ENCODE measurements at places on chromosomes 2 and 18.

- ATAC-seq = peak; percentile 97
Observed at GRCh38 chr2:96760036-96760985, at the start of gene CNNM4. Gene CNNM4 (plus strand): TSS chr2:96760902. CDS start chr2:96761000, 98 bp downstream.

GRCh38 chr2:48467637-48468036 is 62.3 kb upstream of the STON1 start:
- ATAC-seq = no peak

GRCh38 chr2:175612280-175612679 is 389.8 kb downstream of the LNPK start:
- ATAC-seq = no peak

GRCh38 chr2:107380912-107381311 is 445.8 kb upstream of the RGPD4 start:
- no peak for ATAC-seq

DNA sequence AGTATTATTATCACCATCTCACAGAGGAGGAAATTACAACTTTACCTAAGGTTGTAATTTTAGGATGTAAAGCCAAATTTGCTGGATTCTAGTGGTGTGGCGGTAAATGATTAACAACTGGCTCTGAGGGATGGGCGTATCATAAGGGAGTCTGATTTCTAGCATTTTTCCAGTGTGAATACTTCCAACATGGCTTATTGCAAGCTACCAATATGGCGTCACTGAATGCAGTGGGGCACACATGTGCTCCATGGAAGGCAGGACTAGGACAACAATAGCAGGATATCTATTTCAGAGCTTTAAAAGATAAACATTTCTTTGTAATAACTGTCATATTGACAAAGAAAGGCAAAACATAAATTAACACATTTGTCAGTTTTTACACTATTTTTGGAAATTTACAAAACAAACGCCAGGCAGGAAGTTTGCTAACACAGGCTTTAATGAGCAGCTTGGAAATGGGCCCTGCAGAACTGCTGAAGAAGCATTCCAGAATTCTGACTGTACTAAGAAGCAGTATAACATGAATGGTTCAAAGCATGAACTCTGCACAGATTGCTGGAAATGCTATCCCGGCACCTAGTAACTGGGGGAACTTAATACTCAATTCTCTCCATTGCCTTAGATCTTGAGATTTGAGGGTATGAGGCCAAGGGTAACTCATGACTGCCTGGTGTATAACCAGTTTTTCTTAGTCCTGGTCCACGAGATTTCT is 439.3 kb upstream of the MAP2 start:
- ATAC-seq = no peak

- ATAC-seq = no peak
Observed at GRCh38 chr2:74008761-74009395, 24.2 kb downstream of the TET3 start.

DNA sequence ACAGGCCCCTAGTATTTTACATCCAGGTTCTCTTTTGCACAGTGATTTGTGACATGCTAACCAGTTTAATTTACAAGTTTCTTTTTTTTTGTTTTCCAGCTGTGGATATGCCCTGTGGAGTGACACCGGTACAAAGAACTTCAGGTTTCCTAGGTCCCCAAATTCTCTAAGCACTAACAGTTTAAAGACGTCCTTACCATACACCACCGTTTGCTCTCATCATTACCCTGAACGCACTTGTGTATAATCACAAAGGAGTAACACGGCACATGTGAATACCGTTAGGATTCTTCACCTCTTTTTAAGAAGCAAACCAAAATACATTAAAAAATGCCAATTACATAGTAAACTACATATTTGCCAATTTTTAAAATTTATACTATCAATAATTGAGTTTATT is 853 bp downstream of the LANCL1 start:
- no peak for ATAC-seq

DNA sequence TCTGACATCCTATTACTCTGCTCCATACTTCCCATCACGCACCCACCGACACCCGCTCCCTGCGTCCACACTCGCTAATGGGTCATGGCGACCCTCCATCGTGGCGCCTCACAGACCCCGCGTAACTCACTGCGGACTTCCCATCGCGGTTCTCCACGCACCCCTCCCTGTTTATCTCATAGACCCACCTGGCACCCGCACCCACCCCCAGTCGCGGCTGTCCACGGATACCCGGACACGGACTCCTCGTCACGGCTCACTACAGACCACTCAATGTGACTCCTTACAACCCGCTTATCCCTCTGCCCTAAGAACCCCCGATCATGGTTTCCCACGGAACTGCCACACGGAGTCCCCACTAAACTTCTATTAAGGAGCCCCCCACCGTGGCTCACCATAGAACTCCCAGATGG is 458 bp downstream of the CXXC1 start:
- no peak for ATAC-seq

DNA sequence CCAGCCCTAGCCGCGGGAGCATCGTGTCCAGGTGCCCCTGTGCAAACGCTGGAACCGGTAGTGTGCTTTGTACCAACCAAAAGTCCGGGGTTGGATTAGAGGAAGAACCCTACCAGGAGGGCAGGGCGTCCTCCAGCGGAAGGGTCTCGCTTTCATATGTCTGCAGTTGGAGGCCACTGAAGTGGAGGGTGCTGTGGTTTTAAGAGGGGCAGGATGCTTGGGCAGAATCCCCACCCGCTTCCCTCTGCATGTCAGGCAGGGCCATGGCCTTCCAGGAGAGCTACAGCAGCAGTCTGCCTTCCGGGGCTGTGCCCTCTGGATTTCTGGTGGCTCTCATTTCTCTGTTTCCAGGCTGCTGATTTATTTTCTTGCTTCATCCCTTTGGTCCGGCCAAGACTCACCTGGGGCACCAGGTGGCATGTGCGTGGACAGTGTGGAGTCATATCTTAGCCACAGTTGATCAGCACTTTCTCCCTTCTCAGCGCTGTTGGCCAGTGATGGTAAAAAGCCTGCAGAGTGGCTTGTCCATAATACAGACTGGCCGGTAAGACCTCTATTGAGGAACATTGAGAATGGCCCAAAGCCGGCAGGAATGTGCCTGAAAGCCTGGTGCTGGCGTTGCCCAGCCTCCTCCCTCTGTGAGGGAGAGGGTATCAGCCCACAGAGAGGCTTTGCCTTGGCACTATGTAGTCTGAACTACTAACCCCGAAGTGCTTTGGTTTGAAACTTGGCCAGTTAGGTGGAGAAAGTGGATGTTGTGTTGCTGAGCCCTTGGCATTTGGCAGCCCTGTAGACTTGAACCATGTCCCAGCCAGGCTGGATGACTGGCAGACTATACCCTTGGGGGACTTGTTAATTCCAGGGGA is 1.8 kb downstream of the AGAP1 start:
- ATAC-seq = no peak

DNA sequence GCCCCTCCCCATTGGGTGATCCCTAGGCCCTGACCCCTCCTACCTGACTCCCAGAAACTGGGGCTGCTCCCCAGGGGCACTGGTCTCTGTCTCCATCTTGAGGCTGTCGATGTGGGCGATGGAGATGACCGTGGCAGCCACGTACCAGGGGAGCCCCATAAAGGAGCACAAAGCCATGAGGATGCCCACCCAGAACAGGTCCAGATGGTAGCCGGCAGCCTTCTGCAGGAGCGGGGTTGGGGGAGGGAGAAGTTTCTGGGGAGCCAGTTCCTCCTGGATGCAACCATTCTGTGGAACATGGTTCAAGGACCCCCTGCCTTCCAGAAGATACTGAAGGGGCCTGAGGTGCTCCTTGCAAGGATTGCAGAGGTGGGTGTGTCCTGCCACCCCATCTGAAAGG is 34.0 kb downstream of the MTHFD2 start:
- ATAC-seq = no peak

GRCh38 chr18:49572611-49573345 is 10.9 kb downstream of the LIPG start:
- ATAC-seq = no peak

DNA sequence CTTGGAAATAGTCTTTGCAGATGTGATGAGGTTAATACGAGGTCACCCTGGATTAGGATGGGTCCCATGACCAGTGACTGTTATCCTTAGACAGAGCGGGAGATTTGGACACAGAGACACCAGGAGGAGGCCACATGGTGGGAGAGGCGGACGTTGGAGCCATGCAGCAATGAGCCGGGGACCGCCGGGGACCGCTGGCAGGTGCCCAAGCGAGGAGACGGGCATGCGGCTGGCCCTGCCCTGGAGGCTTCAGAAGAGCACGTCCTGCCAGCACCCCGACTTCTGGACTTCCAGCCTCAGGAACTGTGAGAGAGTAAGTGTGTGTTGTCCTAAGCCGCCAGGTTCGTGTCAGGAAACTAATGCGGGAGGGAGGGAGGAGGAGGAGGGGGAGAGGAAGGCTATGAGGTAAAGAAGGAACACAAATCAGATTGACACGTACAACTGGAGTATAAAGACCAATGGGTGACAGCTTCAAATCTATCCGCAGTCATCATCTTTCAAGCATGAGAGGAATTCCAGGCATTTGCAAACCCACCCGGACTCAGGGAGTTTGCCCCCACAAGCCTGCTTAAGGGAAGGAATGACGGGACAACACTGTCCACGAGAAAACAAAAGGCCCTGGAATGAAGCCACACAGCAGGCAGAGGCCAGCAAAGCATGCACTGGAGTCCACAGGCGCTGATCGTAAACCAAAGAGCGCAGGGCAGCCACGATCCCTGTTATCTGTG is 11.6 kb upstream of the BOK start:
- no peak for ATAC-seq

GRCh38 chr2:170227951-170228350 is 50.0 kb downstream of the MYO3B start:
- no peak for ATAC-seq

DNA sequence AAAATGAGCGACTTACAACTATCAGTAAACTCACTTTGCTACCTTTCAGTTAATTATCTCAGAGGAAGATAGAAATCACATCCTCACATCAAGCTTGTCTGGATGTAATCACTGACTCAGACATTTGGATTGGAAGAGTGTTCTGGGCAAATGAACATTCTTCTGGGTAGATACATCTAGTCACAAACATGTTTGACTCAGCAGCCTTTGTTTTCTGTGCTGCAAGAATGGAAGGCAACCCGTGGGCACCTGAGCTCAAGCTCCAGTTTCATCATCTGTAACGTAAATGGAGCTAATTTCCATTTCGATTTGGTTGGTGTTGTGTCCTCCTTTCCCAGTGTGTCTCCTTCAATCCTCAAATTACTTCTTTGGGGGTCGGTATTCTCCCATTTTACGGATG is 58.5 kb downstream of the ACAA2 start:
- ATAC-seq = no peak

DNA sequence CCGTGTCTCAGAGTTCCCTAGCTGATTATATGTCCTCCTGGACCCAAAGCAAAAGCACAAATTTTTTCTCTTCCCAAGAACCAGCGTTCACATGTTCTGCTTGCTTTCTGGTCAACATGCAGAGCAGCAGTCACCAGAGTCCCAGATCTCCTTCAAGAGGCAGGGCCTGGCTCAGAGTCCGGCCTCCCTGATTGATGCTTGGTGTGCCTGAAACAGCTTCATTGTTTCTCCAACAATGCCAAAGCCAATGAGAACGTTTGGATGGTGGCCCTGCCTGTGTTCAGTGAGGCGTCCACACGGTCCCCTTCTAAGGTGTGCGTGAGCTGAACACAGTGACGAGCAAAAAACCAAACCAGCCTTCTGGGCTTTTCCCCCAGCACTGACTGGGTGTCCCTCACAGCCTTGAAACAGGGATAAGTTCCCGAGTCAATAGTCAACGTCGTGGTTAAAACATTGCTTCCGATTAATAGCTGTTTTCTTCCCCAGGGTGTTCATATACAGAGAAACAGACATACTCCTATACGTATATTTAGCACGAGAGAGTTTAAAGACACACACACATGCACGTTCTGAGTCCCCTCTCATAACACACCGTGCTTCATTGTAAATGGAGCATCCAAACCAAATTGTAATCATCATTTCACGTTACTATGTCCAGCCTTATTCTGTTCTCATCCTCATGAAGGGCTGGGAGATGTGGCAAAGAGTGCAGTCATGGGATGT is 19.3 kb upstream of the POU3F3 start:
- no peak for ATAC-seq

- ATAC-seq = no peak
Observed at GRCh38 chr2:145910416-145910815, 1390.5 kb upstream of the ZEB2 start.

DNA sequence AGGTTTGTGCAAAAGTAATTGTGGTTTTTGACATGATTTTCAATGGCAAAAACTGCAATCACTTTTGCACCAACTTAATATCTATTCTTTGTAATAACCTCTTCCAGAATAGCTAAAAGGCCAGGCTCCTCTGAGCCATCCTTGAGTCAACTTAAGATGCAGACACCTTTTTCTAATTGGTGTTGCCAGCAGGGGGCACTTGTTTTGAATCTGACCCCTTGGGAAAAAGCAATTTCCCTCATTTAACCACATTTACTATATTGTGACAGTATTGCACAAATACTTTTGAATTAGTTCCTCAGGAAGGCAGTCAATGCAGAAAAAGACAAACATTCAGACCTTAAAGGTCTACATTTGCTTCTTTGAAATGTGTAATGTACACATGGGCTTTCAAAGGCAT is 78.6 kb upstream of the GALNT5 start:
- no peak for ATAC-seq

DNA sequence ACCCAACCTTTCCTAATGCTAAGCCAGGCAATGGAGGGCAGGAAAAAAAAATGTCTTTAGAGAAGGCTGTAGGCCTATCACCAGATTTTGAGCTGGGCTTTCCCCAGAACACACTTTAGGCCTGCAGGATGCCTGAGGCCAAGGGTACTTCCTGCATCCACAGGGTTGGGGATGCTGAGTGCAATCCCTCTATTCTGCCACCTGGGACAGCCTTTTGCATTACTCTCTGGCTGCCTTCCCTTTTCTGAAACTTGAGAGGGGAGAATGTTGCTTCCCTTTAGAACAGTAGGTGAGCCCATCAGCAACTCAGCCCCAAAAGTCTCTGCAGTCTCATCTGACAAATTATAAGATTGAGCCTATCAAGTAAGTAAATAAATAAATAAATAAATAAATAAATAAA is 195.2 kb downstream of the SLC8A1 start:
- ATAC-seq = no peak

DNA sequence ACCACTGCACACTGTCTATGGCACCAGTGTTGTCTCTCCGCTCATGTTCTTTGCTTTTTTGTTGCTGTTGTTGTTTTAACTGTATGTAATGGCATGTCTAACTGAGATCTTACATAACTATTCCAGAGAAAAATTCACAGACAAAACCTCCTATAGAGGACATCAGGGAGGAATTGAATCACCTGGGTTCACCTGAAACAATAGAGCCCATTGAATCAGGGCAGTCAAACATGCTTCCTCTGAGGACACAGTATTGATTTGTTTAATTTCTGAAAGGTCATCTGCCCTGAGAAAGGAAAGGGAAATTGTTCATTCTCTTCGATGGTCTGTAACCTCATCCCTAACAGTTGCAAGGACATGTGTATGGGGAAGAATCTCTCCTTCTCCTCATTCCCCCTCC is 237.5 kb downstream of the SRBD1 start:
- ATAC-seq = no peak

DNA sequence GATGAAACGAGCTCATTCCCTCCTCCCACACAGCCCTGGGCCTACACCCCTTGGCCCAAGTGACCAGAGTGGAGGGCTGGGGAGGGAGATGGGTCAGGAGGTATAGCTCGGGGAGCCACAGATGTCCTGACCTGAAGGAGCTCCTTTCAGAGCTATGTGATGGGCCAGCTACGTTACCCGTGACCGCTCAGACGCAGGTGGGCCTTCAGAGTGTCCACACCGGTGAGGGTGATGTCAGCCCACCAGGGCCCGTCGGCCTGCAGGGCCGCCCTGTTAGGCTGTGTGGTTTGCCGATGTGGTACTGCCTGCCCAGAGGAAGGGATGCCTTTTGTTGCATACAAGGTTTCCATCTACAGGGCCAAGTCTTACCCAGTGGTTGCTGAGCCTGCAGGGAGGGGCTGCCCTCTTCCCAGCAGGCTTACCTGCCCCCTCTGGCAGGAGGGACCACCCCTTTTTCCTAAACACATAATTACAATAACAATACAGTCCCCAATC is 41.8 kb upstream of the FOSL2 start:
- ATAC-seq = no peak

All from activated CD4-positive, CD25-positive, alpha-beta regulatory T cell treated with anti-CD3 and anti-CD28 coated beads, Interleukin-2, amount 50 U/mL, for 24 hours (primary cell).